ENCODE measurements at places on chromosomes 3 and 15. TPM values are rescaled to one million over a fixed set of nuclear protein-coding genes. Genes with fewer than 3 reads are reported as not detected.

Gene RFTN1
- total RNA-seq = 52.1 TPM

DNA sequence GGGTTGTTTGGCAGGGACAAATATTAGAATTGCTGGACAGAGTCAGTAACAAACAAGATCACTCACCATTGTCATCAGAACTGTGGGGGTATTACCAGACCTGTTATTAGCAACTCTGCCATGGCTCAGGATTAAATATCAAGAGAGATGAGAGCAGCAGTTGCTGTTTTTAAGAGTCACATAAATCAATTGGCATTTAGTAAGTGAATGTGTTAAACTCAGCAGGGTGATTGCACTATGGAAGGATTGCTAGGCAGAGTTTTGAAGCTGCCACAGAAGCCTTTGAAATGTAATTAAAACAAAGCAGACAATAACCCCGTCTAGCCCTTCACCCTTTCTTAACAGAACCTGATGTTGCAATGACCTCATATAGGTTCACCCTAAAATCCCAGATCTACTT, 238.8 kb downstream of the GAP43 start:
- no peak for DNase-seq

DNA sequence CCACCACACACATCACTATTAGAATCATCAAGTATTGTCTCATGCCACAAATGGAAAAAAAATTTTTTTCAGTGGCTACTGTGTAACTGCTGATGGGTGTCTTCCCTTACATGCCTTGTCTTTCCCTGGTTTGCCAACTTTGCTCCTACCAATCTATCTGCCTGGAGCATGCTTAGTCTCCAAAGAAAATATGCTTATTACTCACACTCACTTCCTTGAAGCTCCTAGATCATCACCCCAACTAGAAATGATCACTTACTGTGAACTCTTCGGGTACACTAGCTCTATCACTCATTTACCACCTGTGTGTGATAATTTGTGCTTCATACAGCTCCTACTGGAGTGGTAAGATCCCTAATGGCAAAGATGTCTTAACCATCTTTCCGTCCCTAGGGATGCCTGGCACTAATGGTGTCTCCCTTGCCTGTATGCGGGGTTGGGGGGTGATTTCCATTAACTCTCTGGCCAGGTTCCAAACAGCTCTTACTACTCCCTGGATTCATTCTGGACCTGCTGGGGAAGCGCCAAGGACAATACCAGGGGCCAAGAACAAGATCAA, 799 bp downstream of the VPS33B start:
- DNase-seq = peak; percentile 1

DNA sequence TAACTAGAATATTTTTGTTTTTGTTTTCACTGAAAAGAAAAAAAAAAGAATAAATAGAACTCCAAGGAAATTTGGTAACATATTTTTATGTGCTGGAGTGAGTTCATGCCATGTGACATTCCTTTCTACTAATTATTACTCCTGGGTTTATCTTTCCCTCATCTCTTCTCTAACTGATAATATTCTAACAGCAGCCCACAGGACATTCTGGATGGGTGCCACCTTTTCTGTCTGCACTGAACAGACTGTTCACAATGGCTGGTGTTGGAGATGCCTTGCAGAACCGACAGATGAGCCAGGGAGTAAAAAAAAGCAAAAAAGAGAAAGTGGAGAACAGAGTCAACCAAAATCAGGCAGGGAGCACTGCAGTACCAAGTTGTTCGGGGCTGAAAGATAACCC, 151.3 kb downstream of the OR4M2 start:
- no peak for DNase-seq

- peak; percentile 45 for DNase-seq
Measured at GRCh38 chr15:28892789-28893610, 7.2 kb downstream of the APBA2 start.

GRCh38 chr15:90955624-90956273, 1.1 kb downstream of the RCCD1 start:
- no peak for DNase-seq
